ENCODE measurements at places on chromosomes 1 and 21.

GRCh38 chr1:114023377-114023776, 44.1 kb downstream of the OLFML3 start:
- DNase-seq = no peak

GRCh38 chr1:55338448-55338820, 123.3 kb upstream of the USP24 start:
- peak; percentile 27 for DNase-seq

- DNase-seq = no peak
Measured at GRCh38 chr1:30295266-30295665, 428.1 kb downstream of the MATN1 start.

DNA sequence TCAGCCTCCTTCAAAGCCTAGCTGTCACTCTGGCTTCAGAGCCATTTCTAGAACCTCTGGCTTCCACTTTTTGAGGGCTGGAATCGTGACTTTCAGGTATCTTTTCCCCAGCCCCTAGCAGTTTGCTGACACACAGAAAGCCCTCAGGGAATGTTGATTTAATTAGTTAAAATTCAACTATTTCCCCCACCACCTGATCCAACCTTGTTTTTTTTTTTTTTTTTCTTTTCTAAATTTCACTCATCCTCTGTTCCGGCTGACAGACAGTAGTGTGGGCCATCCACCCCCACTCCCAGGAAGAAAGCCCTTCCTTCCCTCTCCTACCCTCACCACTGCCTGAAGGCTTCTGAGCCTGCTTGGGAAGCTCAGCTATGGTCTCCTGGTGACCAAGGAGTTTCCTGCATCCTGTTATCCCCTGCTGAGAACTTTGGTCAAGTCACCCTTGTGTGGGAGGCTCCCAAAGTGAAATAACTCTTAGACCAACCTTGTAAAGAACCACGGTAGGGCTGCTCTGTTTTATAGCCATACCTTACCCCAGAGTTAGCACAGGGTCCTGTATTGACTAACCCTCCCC, 29.4 kb downstream of the KCNJ6 start:
- no peak for DNase-seq

- no peak for DNase-seq
Measured at GRCh38 chr1:41846625-41847405, 71.9 kb downstream of the HIVEP3 start.

Data from stimulated activated CD8-positive, alpha-beta memory T cell treated with anti-CD3 and anti-CD28 coated beads, Interleukin-4, amount 100 ng/mL, for 48 hours (primary cell).